ENCODE measurements at places on chromosomes 11 and 22.
A peak's percentile ranks its signal among the peaks of the same experiment; 100 is the strongest.

DNA sequence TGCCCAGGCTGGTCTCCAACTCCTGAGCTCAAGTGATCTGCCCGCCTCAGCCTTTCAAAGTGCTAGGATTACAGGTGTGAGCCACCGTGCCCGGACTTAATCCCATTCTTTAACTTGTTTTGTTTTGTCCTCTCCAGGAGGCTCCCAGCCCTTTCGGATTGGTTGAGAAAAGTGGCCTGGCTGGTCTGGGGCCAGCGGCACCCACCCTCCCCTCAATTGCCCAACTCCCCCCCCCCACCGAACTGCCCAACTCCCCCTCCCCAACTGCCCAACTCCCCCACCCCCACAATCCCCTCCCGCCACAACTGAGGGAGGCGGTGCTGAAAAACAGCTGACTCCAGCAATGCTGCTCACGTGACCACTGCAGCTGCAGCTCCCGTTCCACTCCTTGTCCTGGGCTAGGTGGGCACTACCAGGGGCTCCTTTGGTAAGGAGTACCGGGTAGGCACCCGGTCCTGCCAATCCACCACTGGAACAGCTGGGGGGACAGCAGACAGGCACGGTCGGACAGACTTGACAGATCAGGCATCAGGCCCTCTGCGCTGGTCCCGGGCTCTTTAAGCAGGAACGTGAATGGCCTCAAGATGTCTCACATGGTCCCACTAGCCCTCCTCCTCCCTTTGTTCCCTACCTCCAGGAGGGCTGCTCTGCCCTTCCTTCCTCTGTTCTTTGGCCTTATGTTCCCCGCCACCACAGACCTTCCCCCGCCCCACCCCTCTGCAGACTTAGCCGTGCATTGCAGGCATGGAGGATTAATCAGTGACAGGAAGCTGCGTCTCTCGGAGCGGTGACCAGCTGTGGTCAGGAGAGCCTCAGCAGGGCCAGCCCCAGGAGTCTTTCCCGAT is at the start of gene TCN2:
Gene TCN2 (plus strand): TSS at position 720 of the 845 bp plus-strand sequence. CDS start 158 bp downstream, outside the sequence.
- peak; percentile 36 for DNase-seq

- peak; percentile 58 for DNase-seq
Measured at GRCh38 chr22:28894334-28894733, 11.0 kb downstream of the ZNRF3 start.

DNA sequence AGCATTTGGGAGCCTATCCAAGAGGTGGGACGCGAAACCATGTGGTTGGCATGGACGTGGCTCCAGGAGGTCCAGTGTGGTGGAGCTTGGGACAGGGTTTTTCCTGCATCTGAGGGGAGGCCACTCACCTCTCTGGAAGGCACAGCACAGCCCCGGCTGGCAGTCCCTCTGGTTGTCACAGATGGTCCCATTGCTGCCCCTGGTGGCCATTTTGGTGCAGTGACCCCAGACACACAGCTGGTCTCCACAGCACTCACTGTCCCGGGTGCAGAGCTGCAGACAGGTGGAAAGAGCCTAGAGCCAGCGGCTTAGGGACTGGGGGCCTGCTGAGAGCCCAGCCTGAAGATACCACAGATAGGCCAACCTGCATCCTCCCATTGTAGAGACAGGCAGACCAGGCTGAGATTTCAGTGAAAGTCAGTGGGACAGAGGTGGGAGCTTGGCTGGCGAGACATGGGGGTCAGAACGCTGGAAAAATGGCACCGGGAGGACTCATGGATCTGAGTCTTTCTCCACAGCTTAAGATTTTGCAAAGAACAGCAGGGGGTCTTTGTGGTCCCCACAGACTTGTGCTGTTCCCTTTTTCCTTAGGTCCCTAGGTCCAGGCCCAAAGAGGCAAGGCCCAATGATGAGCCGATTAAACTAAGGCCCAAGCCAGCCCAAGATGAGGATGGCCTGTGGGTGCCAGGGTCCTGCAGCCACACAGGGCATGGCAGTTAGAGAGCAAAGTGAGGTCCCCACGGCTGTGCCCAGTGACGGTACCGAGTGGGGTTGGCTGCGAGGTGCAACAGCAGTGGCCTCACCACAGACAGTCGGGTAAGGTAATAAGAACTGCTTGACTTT is 41.4 kb downstream of the DKK3 start:
- DNase-seq: no peak

DNA sequence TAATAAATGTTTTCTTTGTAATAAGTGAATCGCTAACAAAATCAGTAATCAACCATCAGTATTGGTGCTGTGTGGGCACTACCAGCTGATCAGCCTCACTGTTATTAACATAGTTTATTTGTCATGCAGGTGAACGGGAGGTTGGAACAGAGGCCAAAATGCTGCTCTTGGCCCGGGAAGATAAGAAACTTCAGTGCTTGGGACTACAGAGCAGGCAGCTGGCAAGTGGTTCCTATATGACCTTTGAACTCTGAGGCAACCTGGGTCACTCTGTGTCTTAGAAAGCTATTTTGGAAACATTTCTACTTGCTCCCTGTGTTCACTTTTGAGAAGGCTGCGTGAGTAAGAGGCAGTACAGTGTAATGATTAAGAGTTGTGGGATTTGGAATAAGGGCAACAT is 36.5 kb upstream of the DNAJB13 start:
- DNase-seq: no peak

DNA sequence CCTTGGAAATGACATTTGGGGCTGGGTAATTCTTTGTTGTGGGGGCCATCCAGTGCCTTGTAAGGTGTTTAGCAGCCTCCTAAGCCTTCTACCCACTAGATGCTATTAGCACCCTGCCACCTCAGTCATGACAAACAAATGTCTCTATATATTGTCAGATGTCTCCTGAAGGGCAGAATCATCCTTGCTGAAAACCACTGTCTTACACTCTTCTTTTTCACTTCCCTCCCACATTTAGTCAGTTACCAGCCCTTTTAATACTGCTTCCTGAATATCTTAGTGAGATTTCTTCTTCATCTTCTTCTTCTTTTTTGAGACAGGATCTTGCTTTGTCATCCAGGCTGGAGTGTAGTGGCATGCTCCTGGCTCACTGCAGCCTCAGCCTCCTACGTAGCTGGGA is 33.1 kb downstream of the TNRC6B start:
- DNase-seq: peak; percentile 57

- DNase-seq: no peak
Measured at GRCh38 chr11:121463689-121464335, 11.0 kb upstream of the SORL1-AS1 start.

GRCh38 chr11:120385655-120386054 is 49.4 kb downstream of the ARHGEF12 start:
- no peak for DNase-seq

- peak; percentile 89 for DNase-seq
Measured at GRCh38 chr22:40400159-40400558, 29.8 kb downstream of the SGSM3 start.

- no peak for DNase-seq
Measured at GRCh38 chr11:68099474-68100405, 21.4 kb downstream of the CHKA start.

GRCh38 chr11:10653946-10654810 is 39.4 kb downstream of the IRAG1 start:
- peak; percentile 11 for DNase-seq

- DNase-seq: no peak
Measured at GRCh38 chr11:16512198-16512898, 156.0 kb upstream of the SOX6 start.

GRCh38 chr11:131441051-131441810 is 70.8 kb downstream of the NTM start:
- DNase-seq: no peak

DNA sequence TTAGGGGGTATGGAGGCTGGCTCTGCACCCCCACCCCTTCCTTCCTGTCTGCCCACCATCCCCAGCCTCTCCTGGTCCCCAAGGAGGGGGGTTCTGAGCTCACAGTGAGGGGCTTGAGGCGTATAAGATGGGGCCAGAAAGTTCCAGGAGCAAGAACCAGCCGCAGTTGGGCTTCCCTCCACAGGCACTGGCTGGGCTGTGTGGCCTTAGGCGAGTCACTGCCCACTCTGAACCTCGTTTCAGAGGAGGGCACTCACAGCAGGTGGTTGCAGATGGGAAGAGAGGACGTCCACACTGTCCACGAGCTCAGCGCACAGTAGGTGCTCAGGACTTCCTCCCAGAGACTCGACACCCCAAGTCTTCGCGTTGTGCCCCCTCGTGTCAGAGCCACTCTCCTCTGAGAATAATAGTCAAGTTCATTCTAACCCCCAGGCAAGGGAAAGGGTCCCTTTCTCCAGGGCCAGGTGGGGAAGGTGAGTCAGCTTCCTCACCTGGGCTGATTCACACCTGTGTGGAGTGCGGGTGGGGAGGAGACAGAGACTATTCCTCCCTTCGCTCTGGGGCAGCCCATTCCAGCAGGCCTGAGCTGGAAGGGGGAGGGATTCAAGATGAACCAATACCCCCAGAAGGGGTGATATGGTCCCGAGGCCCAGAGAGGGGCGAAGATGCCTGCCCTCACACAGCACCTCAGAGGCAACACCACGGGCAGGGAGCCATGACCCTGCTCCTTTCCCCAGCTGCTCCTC is 29.3 kb downstream of the RPL3 start:
- DNase-seq: no peak

DNA sequence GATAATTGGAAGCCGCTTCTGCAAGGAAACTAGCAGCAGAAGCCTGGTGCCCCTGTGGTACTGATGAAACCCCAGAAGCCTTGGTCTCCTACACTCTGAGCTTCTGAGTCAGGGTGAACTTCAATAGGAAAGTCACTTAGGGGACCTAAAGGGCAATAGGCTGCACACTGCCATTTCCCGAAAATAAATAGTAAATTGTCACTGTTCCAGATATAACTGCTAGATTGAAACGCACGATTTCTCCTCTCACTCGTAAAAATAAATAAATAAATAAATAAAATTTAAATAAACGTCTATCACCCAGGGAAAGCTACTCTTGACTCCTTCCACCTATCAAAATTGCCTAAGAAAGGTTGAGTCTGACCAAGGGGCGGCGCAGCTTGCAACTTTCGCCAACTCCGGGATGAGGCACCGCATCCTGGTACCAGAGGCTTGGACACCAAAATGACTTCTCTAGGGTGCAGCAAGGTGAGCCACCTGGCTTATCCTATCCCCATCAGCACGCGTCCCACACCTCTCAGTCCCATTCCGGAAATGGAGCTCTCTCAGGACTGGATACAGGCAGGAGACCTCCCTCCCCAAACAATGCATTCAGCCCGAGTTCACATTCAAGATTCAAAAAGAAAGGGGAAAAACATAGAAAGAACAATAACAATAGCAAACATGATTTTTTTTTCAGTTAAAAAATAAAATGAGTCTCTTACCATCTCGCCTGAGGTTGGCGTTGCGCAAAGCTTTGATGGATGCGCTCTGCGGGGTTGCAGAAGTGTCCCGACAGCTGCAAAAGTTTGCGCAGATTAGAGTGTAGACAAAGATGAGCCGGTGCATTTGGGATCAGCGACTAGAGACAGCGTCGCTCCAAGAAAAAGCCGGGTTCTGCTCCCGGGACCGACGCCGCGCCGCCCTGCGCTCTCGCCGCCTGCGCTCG is 583 bp downstream of the PDGFD start:
- no peak for DNase-seq

GRCh38 chr11:125272821-125273220 is 108.3 kb downstream of the PKNOX2 start:
- DNase-seq: no peak

- DNase-seq: no peak
Measured at GRCh38 chr11:13965337-13965736, 2.8 kb downstream of the SPON1 start.

GRCh38 chr22:24423519-24424000 is 3.8 kb upstream of the ADORA2A start:
- DNase-seq: no peak

GRCh38 chr11:131572423-131572822 is 202.0 kb downstream of the NTM start:
- DNase-seq: no peak

DNA sequence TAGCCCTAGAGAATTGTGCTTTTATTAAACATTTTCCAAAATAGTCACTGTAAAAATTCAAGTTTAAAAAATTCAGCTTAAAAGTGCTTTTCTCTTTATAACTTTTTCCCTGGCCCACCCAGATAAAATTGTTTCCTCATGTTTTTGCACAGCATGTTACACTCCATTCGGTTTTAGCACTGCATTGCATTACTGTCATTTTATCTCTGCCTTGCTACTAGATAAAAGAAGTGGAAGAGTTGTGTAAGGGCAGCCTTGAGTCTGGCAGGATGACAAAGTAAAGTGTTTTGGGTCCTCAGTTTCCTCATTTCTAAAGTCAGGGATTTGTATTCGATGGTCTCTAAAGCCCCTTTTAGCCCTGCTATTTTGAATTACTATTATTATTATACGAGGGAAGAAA is 99.8 kb downstream of the ATM start:
- no peak for DNase-seq

- no peak for DNase-seq
Measured at GRCh38 chr22:34111210-34111824, 191.0 kb upstream of the LARGE1 start.

DNA sequence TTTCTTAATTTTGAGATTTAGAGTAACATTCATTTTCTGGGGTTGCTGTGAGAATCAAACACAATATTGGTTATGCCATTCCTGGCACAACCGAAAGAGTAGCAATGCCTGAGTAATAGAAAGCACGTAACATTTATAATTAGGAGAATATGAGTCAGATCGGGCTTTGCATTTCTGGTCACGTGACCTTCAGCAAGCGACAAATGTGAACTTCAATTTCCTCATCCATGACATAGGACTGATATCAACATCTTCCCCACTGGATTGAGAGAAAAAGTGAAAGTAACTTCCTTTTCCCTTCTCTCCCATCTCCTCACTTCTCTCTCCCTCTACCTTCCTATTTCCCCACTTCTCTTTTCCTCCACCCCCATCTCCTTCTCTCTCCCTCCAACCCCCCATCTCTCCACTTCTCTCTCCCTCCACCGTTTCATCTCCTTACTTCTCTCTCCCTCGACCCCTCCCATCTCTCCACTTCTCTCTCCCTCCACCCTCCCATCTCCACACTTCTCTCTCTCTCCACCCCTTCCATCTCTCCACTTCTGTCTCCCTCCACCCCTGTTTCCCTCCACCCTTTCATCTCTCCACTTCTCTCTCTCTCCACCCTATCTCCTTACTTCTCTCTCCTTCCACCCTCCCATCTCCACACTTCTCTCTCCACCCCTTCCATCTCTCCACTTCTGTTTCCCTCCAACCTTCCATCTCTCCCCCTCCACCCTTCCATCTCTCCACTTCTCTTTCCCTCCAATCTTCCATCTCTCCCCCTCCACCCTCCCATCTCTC is 33.5 kb upstream of the CAT start:
- no peak for DNase-seq

GRCh38 chr11:86644291-86644690 is 28.1 kb downstream of the ME3 start:
- DNase-seq: no peak

- no peak for DNase-seq
Measured at GRCh38 chr11:57496109-57496820, 19.2 kb downstream of the SLC43A1 start.

- DNase-seq: no peak
Measured at GRCh38 chr22:43088627-43088983, 586 bp downstream of the TTLL1 start.

Data from GF-D8 (cell line).